NCI-H510A (cell line): ENCODE measurements at places on chromosomes 4 and X.

DNA sequence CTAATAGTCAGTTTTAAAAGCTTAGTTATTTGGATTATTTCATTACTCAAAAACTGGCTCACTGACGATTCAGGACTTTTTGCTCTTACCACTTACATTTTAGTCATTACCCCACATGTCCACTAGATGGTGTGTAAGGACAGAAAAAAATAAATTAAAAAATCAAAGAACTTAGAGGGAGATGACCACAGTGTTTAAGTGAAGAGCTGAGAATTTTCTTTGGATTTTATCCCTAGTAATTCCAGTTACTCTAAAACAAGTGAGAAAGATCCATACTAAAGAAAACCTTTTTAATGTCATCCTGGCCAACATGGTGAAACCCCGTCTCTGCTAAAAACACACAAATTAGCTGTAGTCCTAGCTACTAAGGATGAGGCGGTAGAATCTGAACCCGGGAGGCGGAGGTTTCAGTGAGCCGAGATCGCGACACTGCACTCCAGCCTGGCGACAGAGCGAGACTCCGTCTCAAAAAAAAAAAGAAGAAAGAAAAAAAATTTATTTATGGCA, 26.4 kb upstream of the TMPRSS11B start:
- DNase-seq = no peak

- no peak for DNase-seq
Observed at GRCh38 chrX:123818243-123818642, 41.6 kb upstream of the XIAP start.

DNA sequence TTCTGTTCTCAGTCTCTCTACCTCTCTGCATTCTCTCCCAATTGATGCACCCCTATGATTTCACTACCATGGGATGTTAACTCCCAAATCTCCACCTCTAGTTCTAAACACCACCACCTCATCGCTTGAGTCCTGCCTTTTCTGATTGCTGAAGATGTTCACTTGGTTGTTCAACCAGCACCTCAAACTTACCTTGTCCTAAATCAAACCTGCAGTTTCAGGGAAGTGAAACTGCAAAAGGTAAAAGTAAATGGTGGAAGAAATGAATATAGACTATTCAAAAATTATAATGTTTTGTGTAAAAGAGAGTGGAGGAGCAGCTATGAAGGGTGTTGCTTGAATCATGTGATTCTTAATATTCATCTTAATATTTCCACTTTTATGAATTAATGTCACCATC, 91.0 kb downstream of the PDE5A start:
- no peak for DNase-seq

GRCh38 chr4:126056116-126056650, 741.4 kb downstream of the FAT4 start:
- no peak for DNase-seq

- no peak for DNase-seq
Observed at GRCh38 chrX:133495464-133496391, 80.4 kb upstream of the GPC4 start.

DNA sequence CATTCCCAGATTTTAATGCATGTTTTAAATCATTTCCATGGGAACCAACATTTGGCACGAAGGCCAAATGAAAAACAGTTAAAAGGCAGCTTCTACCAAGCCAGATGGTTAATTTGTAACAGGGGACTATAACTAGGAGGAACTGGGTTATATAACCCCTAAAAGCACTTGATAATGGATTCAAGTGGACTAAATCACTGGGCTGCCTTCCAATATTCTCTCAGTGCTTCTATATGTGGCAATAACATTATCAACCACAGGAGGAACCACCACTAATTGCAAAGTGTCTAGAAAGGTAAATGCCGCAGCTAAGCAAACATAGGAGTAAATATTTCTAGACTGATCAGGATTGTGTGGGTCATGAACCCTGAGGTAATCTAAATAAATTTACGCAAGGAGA, 391.5 kb downstream of the UBE2NL start:
- DNase-seq = no peak
